ENCODE measurements at places on chromosomes 3 and 15.

GRCh38 chr3:142931222-142931621 lies 32.3 kb downstream of the PAQR9 start:
- no peak for DNase-seq

- DNase-seq = no peak
Measured at GRCh38 chr15:67463488-67463887, 57.4 kb upstream of the C15orf61 start.

DNA sequence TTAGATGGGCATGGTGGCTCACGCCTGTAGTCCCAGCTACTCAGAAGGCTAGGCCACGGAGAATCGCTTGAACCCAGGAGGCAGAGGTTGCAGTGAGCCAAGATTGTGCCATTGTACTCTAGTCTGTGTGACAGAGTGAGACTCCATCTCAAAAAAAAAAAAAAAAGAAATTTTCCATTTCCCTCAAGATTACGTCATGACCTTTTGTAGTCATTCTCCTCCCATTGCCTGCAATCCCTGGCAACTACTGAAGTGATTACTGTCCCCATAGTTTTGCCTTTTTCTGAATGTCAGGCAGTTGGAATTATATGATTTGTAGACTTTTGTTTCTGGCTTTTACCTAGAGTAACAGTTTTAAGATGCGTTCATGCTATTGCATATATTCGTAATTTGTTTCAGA lies 28.0 kb downstream of the WDR76 start:
- no peak for DNase-seq

- DNase-seq = no peak
Measured at GRCh38 chr3:156576651-156577348, 21.9 kb upstream of the SSR3 start.

DNA sequence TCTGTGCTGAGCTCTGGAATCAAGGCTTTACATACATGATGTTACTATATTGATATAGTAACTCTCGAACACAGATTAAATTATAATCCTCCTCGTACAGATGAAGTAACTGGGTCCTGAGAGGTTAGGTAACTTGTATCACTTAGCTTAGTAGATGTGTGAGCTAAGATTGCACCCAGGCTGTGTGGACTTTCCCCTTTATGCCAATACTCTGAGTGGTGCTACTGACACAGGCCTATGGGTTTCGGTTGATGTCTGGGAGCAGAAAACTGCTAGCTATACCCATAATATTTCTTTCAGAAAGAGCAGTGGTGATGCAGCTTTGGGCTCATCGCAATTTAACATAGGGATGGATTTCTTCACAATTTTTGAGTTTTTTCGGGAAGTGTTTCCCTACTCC lies 259.7 kb downstream of the RBMS3 start:
- DNase-seq = no peak

All from stimulated activated CD8-positive, alpha-beta memory T cell treated with anti-CD3 and anti-CD28 coated beads, Interleukin-15, amount 100 ng/mL, for 24 hours (primary cell).